ENCODE measurements at places on chromosomes 1 and 21.

GRCh38 chr1:185520188-185520920 lies 203.3 kb upstream of the IVNS1ABP start:
- DNase-seq: no peak

DNA sequence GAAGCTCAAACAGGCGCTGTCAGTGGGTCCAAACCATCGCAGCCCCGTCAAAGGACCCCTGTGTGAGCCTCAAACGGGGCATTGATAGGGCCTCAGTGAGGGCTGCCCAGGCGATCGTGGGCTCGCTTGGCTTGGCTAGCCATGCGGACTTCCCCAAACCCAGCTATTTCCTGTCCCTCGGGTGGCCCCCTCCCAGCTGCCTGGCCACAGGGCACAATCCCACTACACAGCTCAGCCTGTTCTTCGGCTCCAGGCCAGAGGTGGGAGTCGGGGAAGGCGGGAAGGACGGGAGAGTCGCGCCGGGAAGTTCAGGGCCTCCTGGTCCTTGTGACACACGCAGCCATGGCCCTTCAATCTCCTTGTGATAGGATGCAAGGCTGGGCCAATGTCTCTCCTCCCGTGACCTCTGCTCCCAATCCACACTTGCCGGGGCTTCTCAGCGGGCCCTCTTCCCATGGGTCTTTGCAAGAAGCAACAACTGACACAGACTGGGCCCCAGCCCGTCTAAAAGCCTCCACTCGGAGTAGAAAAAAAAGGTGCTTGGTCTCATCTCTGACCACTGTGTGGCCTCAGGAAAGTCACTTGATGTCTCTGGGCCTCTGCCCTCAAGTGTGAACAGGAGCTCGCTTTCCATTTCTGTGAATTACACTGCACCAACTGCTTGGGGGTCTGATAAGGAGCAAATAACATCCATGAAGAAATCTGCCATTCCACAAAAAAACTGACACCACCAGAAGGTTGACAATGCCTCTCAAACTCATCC lies 7.1 kb upstream of the MATN1 start:
- DNase-seq: no peak

GRCh38 chr1:226624526-226624925 lies 76.0 kb downstream of the STUM start:
- DNase-seq: no peak

GRCh38 chr1:96144636-96145035 lies 576.9 kb upstream of the PTBP2 start:
- DNase-seq: no peak

- peak; percentile 98 for DNase-seq
Observed at GRCh38 chr1:186082235-186082937, 292.7 kb downstream of the TPR start.

GRCh38 chr1:53656747-53657530 lies 82.0 kb downstream of the GLIS1 start:
- DNase-seq: no peak

DNA sequence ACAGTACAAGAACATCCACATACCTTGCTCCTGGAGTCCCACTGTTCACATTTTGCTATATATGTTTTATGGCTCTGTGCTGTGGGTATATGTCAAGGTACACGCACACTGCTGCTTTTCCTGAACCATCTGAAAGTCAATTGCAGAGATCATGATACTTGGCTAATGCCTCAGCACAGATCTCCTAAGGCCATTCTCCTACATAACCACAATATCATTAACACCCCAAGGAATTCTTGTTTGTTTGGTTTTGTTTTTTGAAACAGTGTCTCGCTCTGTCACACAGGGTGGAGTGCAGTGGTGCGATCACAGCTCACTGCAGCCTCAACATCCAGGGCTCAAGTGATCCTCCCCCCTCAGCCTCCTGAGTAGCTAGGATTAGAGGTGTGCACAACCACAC lies 16.0 kb downstream of the CTNNBIP1 start:
- no peak for DNase-seq

All from large intestine (tissue), 12 donors.